ENCODE measurements at places on chromosomes 11 and 22. TPM values are rescaled to one million over a fixed set of nuclear protein-coding genes. Genes with fewer than 3 reads are reported as not detected.

The TM7SF2 gene
- total RNA-seq, result 79.5 TPM

The CD248 gene
- total RNA-seq, result 6.7 TPM

- no peak overlapping the region for H3K4me3 ChIP-seq
- no peaks in the 10 kb centered on the region for H3K36me3 ChIP-seq
- no peak overlapping the region for H3K27ac ChIP-seq
- DNase-seq, result no peak
Observed at GRCh38 chr11:97794876-97795275, 1225.9 kb upstream of the CNTN5 start.

- H3K4me1 ChIP-seq, result peaks cover 13% of the 10 kb centered on the region
- H3K27ac ChIP-seq, result peak within 1 kb of the TSS; percentile 95
- H3K36me3 ChIP-seq, result peaks cover 6% of the 10 kb centered on the region
- no peaks in the 10 kb centered on the region for H3K27me3 ChIP-seq
- DNase-seq, result no peak
Observed at GRCh38 chr11:111870886-111871692, at the start of gene ALG9. Gene ALG9 (minus strand): TSS chr11:111871581. CDS start chr11:111871482, 99 bp downstream.

DNA sequence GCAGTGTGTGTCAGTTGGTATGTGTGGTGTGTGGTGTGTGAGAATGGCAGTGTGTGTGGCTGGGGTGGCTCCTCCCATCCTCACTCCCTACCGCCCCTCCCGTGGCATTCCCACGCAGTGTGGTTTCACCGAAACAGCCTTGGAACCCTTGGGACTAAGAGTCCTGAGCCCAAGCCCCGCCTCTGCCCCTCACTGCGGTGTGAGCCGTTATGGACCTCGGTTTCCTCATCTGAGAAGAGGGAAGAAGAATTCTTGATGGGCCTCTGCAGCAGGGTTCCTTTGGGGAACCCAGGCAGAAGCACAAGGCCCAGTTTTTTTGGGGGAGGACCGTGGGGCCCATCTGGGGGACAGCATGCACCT, 7.2 kb downstream of the UPK3A start:
- H3K4me1 ChIP-seq, result peaks cover 7% of the 10 kb centered on the region
- no peaks in the 10 kb centered on the region for H3K36me3 ChIP-seq
- no peak overlapping the region for H3K27ac ChIP-seq
- no peak overlapping the region for H3K4me3 ChIP-seq
- no peak for DNase-seq

- no peak for DNase-seq
- H3K36me3 ChIP-seq, result no peaks in the 10 kb centered on the region
- H3K27me3 ChIP-seq, result no peaks in the 10 kb centered on the region
- H3K4me1 ChIP-seq, result no peaks in the 10 kb centered on the region
Observed at GRCh38 chr11:126742582-126742981, 258.0 kb downstream of the KIRREL3 start.

GRCh38 chr22:24833881-24834495, 28.0 kb downstream of the SGSM1 start:
- no peaks in the 10 kb centered on the region for H3K4me1 ChIP-seq
- no peak overlapping the region for H3K4me3 ChIP-seq
- no peaks in the 10 kb centered on the region for H3K27me3 ChIP-seq
- no peak overlapping the region for H3K27ac ChIP-seq
- no peaks in the 10 kb centered on the region for H3K36me3 ChIP-seq
